ENCODE measurements at places on chromosomes 4 and X.

DNA sequence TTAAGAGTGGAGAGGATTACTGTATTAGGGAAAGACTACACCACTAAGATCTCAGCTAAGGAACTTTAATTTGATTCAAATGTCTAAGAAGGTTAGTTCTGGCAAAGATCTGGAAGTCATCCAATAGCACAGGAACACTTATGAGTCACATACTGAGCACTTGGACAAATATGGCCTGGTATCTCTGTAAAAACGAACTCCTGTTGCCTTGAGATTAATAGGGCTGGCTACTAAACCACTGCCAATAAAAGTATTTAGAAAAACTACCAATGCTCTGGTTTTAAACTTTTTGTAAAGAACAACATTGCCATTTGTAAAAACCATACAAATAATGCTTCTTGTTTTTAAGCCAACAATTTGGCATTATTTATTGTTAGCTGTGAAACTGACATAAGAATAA, 70.5 kb downstream of the SEC24D start:
- peak; percentile 25 for DNase-seq

- no peak for DNase-seq
Observed at GRCh38 chr4:115844180-115844579, 730.8 kb upstream of the NDST4 start.

DNA sequence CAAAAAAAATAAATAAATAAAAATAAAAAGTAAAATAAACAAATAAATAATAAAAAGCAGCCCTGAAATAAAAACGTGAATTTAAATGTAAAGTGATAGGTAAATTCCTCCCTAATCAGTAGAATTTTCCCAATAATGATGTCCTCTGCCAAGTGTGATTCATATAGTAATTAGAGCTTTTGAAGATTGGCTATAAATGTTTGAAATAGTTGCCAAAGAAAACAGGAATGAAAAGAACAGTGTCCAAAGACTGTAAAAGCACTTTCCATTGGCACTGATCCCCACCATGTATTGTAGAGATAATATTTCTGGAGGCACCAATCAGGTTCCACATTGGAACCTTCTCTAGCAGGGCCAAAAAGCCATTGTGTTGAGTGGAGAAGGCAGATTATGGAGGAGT, 25.9 kb upstream of the SMARCAD1 start:
- DNase-seq = no peak

DNA sequence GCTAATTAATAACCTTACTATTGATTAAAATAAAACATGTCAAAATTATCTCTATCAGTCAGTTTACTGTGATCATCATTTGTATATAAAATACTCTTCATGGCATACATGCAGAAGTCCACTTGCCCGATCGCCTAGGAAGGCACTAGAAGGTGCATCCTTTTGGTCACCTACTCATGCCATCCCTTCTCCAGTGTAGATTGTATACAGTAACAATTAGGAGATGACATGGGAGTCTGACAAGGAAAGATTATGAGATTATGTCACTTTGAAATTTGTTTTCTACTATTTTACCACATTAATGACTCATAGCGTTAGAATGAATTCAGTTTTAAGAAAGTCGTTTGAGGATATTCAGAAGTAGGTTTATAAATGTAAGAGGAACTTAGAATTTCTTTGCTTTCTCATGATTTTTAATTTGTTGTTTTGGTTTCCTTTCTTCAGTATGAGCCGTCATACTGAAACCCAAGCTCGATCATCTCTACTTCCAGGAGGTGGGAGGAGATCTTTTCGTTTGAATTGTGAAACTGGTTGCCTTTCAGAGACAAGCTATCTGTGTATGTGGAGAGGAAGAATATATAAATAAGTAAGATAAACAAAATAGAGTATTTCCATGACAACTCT, 51.1 kb upstream of the UNC5C start:
- DNase-seq = peak; percentile 33

DNA sequence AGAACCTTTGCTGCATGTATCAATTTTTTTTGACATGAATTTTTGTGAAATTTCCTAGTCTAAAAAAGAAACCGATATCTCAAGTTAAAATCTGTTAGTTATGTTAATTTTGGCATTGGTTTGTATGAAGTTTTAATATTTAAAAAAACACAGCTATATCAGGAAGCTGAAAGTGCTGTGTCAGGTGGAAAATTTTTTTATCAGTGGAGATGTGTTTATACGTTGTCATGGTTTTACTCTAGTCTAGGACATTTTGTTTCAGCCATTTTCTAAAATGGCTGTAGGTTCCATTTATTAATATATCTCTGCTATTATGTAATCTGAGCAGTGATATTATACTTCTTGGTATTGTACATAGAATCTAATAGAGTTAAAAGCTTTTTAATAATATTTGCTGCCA, 34.2 kb downstream of the OCRL start:
- DNase-seq = no peak

GRCh38 chr4:2831611-2832308, 11.9 kb upstream of the ADD1 start:
- no peak for DNase-seq

- no peak for DNase-seq
Observed at GRCh38 chr4:140188975-140189374, 35.0 kb upstream of the MAML3 start.

- peak; percentile 75 for DNase-seq
Observed at GRCh38 chr4:53233114-53233795, 132.6 kb downstream of the SCFD2 start.

GRCh38 chr4:68463796-68464195, 16.5 kb downstream of the TMPRSS11E start:
- no peak for DNase-seq

GRCh38 chrX:53398216-53398615, 24.2 kb downstream of the SMC1A start:
- DNase-seq = no peak

DNA sequence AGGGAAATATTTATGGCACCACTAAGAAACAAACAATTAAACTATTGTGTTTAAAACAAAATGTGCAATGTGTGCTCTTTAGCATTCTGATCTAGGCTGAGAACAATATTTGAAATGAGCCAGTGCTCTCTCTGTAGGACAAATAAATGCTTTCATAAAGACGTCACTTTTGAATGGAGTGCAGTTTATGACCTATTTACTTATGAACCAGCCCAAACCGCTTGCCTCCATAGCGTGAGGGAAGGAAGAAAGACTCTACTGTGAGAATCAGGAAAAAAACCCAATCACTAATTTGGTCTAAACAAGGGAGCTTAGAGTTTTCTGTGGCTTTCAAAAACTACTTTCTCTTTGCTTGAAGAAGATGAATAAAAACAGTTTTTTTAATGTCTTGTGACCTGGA, 39.4 kb downstream of the SAT1 start:
- DNase-seq = no peak
